Bone marrow (tissue), 2 donors: ENCODE measurements at places on chromosomes 12 and 14.

- DNase-seq: no peak
These were observed 242.5 kb upstream of the ATP2B1 start for GRCh38 chr12:89951050-89951693.

DNA sequence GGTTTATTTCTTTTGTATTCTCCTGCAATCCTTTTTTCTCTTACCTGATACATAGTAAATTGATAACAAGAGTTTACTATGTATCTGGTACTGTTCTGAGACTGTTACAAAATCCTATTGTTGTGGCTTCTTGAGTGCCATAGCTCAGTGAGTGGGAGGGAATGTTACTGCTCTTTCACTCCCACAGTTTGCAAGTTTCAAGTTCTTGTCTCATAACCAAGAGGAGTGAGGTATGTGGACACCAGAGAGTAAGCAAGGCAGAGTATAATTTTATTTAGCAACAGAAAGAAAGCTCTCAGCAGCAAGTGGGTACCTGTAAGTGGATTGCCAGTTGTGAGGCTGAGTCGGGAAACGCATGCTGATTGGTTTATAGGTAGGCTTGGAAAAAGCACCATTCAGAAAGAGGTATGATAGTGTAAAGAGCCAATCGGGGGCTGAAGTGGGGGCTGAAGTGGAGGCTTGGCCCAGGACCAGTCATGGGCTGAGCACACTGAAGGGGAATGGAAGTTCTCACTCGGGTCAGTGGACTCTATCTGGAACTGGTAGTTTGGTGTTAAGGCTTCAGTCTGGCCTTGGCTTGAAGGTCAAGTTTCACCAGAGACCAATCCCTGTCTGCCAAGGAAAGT is 850.8 kb downstream of the TMTC2 start:
- DNase-seq: no peak

DNA sequence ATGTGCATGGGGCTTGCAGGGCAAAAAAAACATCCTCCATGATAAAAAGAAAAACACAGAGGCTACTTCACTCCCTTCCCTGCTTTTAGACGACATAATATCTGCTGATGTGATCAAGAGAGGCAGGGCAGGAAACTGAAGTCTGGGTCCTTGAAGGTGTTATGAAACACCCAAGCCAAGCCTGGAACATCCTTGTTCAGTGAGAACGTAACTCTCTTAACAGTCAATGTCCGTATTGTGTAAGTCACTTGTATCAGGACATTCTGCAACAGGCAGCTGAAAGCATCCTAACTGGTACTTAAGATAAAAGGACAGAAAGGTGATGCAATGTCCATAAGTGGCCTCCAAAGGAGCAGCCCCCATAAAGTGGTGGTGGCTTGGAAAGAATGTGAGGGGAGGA is 20.0 kb downstream of the KCNK10 start:
- no peak for DNase-seq

GRCh38 chr14:39762576-39763401 is 330.6 kb upstream of the FBXO33 start:
- peak; percentile 27 for DNase-seq

DNA sequence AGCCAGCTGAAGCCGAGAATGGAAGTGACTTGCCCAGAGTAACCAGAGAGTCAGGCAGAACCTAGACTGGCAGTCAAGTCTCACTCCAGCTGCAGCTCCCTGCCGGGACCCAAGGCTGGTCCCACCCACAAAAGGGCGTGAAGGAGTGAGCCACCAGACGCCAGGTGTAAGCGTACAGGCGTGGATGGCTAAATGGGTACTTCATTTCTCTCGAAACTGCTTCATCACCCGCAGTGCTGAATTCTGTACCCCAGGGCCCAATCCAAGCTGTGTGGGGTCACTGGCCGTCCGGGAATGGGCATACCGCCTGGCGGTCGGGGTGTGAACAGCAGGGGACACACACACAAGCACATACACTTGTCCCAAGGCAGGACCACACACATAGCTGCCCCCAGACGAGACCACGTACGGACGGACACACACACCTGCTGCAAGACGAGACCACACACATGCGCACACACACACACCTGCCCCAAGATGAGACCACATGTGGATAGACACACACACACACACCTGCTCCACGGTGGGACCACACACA is 34.8 kb downstream of the DEGS2 start:
- DNase-seq: no peak

DNA sequence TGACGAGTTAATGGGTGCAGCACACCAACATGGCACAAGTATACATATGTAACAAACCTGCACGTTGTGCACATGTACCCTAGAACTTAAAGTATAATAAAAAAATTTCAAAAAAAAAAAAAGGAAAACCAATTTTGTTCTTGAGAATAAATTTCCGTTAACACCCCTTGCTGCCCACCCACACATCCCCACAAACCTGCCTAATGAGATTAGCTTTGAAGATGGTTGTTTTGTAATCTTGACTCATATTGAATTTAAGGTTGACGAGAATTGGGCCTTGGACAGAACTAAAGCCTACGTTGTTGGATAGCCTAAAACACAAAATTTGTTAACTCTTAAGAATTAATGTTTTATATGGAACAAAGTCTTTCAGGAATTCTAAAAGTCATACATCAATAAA is 52.9 kb downstream of the SYT1 start:
- DNase-seq: no peak

GRCh38 chr14:100032738-100033137 is 32.5 kb upstream of the EVL start:
- DNase-seq: no peak

- no peak for DNase-seq
These were observed 122.4 kb downstream of the ANO6 start for GRCh38 chr12:45338272-45338671.

GRCh38 chr12:117182866-117183265 is 7.4 kb downstream of the FBXO21 start:
- DNase-seq: no peak

DNA sequence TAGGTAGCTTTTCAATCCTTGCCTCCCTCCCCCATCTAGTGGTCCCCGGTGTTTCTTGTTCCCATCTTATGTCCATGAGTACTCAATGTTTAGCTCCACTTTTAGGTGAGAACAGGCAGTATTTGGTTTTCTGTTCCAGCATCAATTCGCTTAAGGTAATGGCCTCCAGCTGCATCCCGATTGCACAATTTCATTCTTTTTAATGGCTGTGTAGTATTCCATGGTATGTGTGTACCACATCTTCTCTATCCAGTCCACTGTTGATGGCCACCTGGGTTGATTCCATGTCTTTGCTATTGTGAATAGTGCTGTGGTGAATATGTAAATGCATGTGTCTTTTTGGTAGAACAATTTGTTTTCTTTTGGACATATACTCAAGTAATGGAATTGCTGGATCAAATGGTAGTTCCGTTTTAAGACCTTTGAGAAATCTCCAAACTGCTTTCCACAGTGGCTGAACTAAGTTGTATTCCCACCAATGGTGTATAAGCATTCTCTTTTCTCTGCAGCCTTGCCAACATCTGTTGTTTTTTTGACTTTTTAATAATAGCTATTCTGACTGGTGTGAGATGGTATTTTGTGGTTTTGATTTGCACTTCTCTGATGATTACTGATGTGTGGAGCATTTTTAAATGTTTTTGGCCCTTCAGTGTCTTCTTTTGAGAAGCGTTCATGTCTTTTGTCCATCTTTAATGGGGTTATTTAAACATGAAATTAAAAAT is 34.2 kb upstream of the ASPG start:
- DNase-seq: no peak

DNA sequence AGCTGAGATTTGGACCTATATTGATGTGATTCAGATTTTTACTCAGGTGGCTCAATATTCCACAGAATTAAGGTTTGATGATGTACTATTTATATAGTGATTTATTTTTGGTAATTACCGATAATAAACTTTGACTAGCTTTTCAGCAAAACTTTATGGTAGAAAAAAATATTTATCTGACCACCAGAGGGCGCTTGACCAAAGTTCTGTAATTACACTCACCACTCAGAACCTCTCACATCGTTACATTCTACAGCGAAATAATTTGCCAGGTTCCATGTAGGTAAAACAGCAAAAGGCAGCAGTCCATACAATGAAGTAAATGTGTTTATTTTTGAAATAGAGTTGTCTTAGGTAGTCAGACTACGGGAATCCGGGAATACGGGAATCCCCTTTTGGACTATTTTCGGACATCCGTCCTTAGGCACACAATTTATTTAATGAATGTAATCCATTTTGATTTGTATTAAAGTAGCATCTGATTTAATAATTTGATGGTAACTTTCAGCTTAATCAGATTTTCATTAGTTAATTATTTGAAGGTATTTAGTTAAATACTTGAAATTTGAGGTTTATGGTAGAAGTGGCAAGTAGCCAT is 143.0 kb upstream of the DDHD1 start:
- no peak for DNase-seq

GRCh38 chr12:19035536-19035935 is 94.0 kb upstream of the PLEKHA5 start:
- no peak for DNase-seq

DNA sequence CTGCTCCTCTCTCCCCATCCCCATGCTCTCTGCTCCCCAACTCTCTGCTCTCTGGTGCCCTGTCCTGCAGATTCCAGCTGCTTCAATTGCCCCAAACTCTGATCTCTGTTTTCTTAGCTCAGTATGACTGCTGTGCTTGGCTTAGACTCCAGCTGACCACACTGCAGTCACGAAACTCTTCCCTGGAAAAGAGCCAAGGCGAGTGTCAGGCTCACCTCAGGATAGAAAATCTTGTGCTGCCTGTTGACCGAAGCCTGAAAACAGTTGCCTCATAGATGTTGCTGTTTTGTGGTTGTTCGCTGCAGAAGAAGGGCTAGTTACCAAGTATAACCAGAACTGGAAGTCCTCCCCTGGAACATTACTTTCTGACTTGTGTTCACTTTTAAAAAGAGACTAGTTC is 6.7 kb upstream of the STON2 start:
- DNase-seq: no peak

DNA sequence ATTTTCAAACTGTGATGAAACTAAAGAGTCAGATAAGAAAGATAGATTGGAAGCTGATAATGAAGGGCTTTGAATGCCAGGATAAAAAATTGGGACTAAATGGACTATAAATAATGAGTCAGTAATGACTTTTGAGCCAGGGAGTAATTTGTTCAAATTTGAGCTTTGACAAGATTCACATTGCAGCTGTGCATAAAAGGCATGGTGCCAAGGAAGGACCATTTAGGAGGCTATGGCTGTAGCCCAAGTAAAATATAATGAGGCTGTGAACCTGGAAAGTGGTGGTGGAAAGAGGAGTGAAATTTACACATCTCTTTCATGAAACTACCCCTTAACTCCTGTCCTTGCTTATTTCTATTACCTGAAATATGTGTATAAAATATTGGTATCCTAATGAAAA is 218.5 kb downstream of the SLC6A15 start:
- no peak for DNase-seq

DNA sequence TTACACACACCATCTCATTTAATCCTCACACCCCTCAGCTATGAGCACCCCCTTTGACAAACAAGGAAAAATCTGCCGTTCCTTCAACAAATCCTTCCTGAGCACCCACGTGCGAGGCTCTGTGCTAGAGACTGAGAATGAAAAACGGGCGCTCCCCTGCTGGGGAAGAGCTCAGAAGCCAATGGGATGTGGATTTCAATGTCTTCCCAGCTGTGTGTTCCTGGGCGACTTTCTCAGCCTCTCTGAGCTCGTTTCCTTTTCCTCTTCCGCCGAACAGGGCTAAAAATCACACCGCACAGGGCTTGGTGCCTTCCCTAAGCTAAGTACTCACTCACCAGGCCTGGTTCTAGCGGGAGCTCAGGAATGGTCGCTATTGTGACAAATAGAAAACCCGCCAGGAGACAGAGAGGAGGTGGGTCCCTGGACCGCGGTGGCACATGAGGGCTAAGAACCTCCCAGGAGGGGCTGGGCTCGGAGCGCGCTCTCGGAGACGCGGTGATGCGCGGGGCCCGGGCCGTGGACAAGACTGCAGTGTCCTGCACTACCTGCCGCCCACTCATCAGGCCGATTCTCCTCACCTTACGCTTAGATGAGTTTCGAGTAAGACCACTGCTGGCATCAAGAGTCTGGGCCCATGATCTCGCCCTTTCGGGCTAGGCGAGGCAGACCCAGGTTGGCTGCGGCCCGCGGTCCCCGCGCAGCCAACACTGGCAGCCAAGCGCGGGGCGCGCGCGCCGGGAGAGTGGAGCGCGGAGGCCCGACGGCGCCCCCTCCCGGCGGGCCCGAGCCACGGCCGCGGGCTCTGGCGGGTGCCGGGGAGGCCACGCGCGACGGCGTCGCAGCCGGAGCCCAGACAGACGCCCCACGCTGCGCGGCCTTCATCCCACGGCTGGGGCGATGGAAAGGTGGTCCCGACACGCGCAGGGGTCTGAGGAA is 17.0 kb downstream of the ZDHHC22 start:
- DNase-seq: no peak
